Mesenteric fat pad (tissue), 1 donor: ENCODE measurements at places on chromosomes 7 and 10.

GRCh38 chr10:125781374-125781773 lies 5.8 kb upstream of the MMP21 start:
- DNase-seq = peak; percentile 74

DNA sequence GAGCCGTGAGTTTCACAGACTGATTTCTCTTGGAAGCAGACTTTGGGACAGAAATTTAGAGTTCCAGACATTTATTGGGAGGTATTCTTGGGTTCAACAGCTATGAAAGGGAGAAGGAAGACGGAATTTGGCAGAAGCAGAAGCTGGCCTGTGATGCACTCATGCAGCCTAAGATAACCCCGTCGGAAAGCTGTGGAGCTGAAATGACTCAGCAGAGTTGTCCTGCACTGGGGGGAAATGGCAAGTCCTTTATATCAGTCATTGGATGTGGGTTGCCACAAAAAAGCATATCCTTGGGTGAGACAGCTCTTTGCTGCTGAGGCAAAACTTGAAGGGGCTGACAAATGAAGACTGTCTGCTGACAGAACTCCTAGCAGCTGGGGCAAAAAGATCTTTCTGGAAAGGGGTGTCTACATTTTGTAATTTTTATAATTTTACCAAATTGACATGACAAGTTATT lies 11.5 kb upstream of the MICU1 start:
- DNase-seq = no peak

- no peak for DNase-seq
These were observed 159.8 kb upstream of the MTPN start for GRCh38 chr7:136136906-136137454.

DNA sequence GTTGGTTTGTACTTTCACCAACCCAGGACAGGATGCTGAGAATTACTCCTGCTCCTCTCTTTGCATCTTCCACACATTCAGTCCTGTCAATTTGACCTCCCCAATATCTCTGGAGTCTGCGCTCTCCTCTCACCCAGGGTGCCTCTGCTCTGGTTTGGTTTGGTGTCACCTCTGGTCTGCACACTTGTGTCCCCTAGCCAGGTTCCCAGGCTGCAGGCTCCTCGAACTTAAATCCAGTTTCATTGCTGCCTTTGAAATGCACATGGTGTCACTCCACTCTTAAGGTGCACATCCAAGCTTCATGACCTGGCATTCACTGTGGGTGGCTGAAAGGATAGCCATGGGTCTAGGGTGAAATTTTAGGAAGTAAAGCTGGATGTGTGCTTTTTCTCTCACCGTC lies 271.6 kb downstream of the RPS24 start:
- no peak for DNase-seq

- no peak for DNase-seq
These were observed 474 bp downstream of the ORC5 start for GRCh38 chr7:104207348-104207730.

DNA sequence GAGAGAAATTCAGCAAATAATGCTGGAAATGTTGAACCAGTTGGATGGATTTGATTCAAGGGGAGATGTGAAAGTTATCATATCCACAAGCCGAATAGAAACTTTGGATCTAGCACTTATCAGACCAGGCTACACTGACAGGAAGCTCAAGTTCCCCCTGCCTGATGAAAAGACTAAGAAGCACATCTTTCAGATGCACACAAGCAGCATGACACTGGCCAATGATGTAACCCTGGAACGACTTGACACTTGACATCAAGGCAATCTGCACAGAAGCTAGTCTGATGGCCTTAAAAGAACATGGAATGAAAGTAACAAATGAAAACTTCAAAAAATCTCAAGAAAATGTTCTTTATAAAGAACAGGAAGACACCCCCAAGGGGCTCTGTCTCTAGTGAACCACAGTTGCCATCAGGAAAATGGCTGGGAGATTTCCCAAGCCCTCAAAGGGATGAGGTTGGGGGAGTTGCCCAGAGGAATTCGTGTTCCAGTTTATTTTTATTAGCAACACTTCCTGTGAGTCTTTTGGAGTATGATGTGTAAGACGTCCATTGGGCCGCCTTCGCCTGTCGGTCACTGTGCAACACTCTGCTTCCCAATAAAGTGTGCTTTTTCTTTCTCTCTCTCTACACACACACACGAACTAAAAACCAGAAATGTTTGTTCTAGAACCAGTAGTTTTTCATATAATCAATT lies 200.0 kb downstream of the HIBADH start:
- DNase-seq = no peak

GRCh38 chr10:89346405-89347254 lies 18.8 kb downstream of the IFIT3 start:
- DNase-seq = no peak

DNA sequence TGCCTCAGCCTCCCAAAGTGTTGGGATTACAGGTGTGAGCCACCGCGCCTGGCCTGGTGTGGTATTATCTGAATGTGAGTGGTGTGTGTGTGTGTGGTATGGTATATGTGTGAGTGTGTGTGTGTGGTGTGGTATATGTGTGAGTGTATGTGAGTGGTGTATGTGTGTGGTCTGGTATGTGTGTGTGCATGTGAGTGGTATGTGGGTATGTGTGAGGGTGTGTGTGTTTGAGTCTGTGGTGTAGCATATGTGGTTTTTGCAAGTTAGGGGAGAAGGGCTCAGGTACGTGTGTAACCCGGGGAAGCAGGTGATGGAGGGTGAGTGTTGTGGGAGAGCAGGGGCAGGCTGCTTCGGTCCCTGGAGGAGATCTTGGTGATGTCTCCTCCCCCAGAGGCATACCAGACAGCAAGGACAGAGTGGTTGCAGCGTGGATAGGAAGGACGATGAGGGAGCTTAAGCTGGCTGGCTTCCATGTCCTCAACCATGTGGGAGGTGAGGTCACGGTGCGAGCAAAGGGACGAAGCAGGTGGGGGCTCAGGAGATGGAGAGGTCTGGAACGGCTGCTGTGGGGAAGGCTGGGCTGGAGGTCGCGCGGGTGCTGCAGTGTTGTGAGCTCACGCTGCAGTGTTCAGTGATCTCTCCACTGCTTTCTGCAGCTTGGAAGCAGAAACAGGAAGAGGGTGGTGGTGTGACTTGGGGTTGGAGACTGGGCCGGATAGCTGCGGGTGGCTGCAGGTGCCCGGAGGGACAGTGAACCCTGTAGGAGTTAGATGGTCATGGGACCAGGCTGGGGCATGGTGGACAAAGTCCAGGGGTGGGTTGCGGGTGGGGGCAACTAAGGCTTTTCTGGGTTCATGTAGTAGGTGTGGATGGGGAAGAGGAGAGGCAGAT lies 5.0 kb downstream of the ZYX start:
- DNase-seq = no peak

GRCh38 chr7:27099453-27100370 lies 2.8 kb downstream of the HOXA2 start:
- no peak for DNase-seq

GRCh38 chr7:156376317-156376716 lies 264.3 kb upstream of the RNF32 start:
- no peak for DNase-seq

- no peak for DNase-seq
These were observed 39.4 kb downstream of the APBB1IP start for GRCh38 chr10:26477501-26477900.

DNA sequence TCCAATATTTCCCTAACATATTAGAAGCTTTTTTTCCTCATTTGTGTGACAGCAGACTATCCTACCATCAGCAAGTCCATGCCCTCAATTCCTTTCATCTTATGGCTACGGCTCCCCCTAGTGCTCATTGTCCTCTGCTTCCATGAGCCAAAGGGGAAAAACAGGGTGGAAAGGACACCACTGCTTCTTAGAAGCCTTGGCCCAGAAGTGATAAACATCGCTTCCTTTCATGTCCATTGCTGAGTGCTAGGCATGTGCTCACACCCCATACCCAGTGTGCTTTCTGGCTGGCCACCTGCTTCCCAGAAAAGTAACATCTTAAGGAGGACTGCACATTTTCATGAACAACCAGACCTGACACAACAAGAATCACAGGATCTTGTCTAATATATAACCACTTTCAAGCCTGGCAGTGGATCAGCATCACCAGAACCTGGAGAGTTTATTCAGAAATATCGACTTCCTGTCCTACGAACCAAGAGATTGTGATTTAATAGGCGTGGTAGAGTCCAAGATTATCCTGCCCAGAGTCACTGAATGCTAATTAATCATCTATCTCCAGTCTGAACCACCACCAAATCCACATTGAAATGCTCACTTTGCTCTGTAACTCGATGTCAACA lies 650.5 kb upstream of the SORCS1 start:
- no peak for DNase-seq

GRCh38 chr10:72800000-72800740 lies 93.4 kb upstream of the OIT3 start:
- DNase-seq = no peak

DNA sequence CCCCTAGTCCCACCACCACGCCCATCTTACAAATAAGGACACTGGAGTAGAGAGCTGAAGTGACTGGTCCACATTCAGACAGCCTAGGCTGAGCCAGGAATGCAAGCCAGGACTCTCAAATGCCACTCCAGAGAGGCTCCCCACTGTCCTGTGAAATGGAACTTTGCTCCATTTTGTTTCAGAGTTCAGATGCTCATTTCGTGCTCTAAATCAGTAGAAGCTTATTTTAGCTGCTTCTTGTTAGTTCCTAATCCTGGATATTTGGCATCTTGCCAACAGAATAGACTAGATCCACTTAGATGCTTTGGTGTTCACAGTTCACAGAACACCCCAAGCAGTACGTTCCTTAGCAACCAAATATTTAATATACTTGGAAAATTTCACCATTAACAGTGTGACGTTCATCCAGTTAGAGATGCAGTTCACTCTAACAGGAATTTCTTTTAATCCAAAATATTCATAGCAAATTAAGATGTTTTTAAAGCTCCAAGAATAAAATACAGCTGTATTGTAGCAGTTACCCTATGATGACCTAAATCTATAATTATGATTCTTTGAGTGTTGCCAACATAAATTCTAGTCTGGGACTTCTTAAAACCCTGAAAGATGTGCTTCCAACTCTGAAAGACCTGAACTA lies 7.3 kb downstream of the MMP21 start:
- DNase-seq = no peak

DNA sequence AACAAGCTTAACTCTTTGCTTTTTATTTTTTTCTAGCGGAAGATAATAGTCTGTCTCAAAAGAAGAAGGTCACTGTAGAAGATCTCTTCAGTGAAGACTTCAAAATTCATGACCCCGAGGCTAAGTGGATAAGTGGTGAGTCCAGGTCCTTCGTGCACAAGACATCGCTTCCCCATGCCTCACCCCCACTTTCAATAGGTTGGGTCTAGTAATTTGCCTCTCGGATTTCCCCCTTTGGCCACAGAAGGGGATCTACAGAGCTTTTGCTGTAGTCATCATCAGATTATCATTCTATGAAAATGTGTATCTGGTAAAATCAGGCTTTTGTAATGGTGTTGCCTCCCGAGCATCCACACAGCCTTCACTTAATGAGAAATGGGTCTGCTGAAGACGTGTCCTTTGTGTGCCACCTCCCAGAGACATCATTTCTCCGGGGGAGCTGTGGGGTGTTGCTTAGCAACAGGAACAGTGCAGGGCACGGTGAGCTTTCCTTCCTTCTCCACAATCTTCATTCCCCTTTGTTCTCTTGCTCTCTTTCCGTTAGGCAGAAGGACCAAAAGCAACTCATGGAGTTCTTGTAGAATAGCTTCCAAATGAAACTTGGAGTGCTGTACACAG lies 422.8 kb downstream of the DPP6 start:
- no peak for DNase-seq

GRCh38 chr10:127695431-127695830 lies 41.6 kb upstream of the FOXI2 start:
- no peak for DNase-seq
